ENCODE measurements at places on chromosomes 1 and 21.
A peak's percentile ranks its signal among the peaks of the same experiment; 100 is the strongest.

DNA sequence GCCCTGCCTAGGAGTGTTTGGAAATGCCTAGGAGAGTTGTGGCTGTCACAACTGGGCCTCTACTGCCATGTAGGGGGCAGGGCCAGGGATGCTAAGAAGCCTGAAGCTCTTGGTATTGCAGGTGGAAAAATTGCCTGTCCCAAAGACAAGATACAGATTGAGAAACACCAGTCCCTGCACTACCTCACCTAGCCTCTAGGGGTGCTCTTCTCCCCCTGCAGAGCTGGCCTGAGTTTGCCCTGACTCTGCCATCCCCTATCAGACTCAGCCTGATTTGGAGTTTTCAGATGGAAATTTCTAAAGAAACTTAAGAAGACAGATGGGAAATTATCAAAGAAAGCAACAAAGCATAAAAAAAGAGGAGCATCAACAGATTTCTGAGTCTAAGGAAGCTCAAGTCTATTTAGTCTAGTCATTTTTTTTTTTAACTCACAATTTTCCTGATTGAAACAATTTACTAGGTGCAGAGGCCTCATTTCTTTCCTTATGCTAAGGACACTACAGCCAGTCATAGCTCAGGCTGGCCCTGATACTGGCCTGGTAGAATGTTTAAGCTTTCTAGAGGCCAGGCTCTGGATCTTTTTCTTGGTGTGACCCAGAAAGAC lies 61.4 kb upstream of the LRRN2 start:
- H3K27ac ChIP-seq = no peak overlapping the region
- H3K27me3 ChIP-seq = peaks cover 13% of the 10 kb centered on the region
- no peak overlapping the region for H3K4me3 ChIP-seq
- no peaks in the 10 kb centered on the region for H3K36me3 ChIP-seq
- H3K4me1 ChIP-seq = no peaks in the 10 kb centered on the region

GRCh38 chr1:43065616-43066399 lies 106.3 kb downstream of the EBNA1BP2 start:
- H3K4me1 ChIP-seq = peaks cover 13% of the 10 kb centered on the region
- no peaks in the 10 kb centered on the region for H3K36me3 ChIP-seq
- H3K27ac ChIP-seq = no peak overlapping the region
- H3K4me3 ChIP-seq = no peak overlapping the region

- no peaks in the 10 kb centered on the region for H3K4me1 ChIP-seq
- DNase-seq = no peak
- H3K36me3 ChIP-seq = no peaks in the 10 kb centered on the region
These were observed 163.2 kb downstream of the FMN2 start for GRCh38 chr1:240254778-240255291.

DNA sequence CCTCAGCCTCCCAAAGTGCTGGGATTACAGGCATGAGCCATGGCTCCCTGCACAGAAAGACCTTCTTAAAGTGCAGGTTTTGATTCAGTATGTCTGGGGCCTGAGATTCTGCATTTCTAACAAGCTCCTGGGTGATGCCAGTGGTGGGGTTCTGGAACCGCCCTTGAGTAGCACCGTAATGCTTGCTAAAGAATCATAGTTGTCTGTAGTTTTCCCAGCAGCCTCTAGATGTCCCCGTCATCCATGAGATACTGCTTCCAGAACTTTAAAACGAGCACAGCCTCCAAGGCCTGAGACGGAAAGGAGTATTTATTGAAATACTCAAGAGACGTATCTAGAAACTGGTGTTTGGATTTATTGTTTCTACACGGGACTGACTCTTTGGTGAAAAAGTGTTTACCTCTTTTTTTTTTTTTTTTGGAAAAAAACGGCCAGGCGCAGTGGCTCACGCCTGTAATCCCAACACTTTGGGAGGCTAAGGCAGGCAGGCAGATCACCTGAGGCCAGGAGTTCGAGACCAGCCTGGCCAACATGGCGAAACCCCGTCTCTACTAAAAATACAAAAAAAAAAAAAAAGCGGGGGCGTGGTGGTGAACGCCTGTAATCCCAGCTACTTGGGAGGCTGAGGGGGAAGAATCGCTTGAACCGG lies 2.6 kb upstream of the TOR3A start:
- peak overlapping the region; percentile 0 for H3K27ac ChIP-seq
- H3K27me3 ChIP-seq = no peaks in the 10 kb centered on the region
- peaks cover 5% of the 10 kb centered on the region for H3K36me3 ChIP-seq

Measured in activated CD4-positive, alpha-beta T cell treated with anti-CD3 and anti-CD28 coated beads, Interleukin-2, amount 10 ng/mL, durations not matched to agents 7 days and 5 days (primary cell).